Hematopoietic multipotent progenitor cell treated with erythropoietin and hydrocortisone succinate and interleukin-3 and kit ligand, for 4 days (in vitro differentiated cells): ENCODE measurements at places on chromosomes 4 and X.

- DNase-seq: no peak
These were observed 627.0 kb downstream of the BCOR start for GRCh38 chrX:39470588-39471407.

DNA sequence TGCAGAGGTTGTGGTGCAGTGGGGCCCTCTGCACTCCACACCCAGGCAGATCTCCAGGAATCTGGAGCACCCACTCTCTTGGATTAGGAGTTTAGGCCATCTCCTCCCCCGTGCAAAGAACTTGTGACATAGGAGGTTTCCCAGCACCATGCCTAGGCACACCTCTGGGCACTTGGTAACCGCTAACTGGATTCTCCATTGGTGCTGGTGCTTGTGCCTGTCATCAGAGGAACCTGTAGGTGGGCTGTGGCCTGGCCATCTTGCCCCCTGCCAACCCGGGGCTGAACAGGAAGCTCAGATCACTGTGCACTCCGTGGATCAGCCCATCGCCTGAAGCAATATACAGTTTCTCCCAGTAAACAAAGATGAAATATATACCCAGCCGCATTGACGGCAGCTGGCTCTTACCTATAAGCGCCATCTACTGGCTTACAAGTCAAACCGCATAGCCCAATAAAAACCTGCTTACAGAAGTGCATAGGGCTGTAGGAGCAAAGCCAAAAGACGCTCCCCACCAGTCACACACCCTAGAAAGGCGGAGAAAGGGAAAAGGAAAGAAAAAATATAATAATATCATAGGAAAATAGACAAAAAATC is 19.1 kb upstream of the TEX13B start:
- peak; percentile 74 for DNase-seq

DNA sequence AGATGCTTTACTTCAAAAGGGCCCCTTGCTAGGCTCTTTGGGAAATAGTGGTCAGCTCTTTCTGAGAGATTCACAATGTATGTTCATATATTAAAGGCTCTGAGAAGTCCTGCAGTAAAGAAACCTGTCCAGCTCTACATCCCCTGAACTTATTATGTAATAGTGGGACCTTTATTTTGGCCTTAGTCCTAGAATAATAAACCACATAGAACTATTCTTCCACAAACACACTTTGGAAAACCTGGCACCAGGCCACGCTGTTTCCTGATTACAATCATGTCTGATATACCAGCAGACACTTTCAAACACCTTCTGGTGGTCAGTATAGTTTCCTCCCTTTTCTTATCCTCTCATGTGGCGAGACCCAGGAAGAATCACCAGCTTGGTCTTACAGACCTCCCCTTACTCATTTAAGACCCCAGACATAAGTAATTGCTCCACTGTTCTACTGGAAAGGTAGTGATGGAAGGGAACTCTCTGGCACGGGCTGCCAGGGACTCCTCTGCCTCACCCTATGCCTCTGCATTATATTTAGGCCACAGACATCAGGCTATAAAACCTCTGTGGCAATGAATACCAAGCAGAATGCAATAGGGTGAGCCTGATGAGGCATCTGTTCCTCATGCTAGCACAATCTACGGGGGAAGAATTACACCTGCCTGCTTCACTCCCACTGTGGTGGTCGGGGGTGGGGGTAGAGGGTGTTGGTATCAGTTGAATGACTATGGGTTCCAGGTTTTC is 5.7 kb upstream of the PPEF1 start:
- no peak for DNase-seq

DNA sequence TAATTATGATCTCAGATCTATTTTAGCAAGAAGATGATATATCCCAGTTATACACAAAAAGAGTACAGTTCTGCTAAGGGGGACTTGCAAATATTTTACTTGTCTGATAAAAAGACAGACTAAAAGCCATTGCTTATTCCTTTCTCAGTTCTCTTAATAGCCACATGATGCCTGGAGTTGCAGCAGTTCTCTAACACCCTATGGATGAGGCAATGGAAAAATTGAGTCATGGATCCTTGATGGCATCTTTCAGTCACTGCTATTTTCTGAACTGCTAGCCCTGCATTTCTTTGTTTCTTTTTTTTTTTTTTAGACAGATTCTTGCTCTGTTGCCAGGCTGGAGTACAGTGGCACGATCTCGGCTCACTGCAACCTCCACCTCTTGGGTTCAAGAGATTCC is 1956.7 kb downstream of the C4orf33 start:
- peak; percentile 0 for DNase-seq

- DNase-seq: peak; percentile 79
These were observed 117.9 kb upstream of the TBC1D9 start for GRCh38 chr4:140874056-140874455.

GRCh38 chr4:2335729-2336101 is 73.8 kb upstream of the MXD4 start:
- no peak for DNase-seq

- DNase-seq: no peak
These were observed 81.1 kb upstream of the HELT start for GRCh38 chr4:184937030-184937710.

DNA sequence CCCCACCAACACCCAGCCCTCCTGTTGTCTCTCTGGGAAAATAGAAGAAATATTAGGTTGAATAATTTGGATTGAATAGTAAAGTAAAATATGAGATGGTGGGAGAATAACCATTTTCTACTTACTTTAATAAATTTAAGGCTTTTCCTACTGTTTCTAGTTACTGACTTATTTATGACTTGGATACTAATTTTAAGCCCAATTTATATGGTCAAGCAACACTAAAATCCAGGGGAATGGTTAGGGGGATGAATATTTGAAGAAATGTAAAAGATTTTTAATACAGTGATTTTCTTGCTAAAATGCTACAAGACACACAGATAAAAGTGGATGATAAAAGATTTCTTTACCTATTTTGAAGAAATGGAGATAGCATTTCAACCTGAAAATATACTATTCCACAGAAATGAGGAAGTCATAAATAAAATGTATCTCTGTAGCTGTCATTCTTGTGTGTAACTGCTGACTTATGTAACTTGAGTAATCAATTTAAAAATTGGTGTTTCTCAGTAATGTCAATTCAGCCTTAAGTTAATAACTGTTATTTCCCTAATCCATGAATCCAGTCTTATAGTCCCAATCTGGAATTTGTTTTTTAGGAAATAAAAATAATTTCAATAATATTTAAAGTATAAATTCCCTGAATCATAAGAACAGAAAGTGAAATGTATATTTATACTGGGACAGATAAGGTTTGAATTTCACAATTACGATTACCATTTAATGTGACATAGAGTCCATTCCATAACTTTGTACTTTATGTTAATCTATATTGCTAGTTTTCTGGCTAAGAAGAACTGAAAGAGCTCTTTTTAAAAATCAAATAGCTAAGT is 24.3 kb upstream of the IL2 start:
- peak; percentile 52 for DNase-seq

DNA sequence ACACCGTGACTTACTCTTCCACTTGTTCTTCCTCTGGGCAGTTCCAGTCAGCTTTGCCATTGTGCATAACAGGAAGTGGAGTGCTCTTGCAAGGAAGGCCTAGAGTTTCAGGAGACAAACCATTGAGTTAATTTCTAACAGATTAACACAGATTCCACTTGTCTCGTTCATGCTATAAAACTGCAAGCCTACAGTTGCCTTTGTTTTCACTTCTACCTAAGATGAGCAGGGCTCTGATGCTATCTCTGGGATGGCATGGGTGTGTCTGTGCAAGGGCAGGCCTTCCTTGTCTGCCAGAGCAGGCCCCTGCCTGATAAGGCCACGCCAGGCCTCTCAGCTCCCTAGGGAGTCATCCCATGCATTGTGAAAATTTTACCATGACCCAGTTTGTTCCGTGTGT is 67.7 kb upstream of the PGRMC2 start:
- peak; percentile 47 for DNase-seq

- no peak for DNase-seq
These were observed 62.4 kb upstream of the PPARGC1A start for GRCh38 chr4:23952258-23952657.

DNA sequence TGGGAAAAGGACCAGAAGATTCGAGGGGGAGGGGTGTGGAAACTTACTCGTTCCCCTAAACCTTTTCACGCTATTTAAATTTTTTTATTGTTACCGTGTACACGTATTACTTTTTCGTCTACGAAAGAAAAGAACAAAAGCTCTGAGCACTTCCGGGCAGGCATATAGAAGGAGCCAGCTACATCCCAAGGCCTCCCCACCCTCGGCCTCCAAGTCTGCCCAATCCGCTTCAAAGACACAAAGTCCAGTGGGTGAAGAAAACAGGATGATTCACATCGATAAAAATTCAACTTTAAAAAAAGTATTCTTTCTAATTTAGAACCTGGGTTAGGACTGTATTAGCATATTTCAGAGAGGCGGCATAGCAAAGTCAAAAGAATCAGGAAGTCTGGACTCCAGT is 23.1 kb downstream of the SEL1L3 start:
- DNase-seq: no peak

GRCh38 chr4:89215736-89216135 is 91.9 kb downstream of the GPRIN3 start:
- DNase-seq: no peak
